ENCODE measurements at places on chromosomes 12 and 14.

DNA sequence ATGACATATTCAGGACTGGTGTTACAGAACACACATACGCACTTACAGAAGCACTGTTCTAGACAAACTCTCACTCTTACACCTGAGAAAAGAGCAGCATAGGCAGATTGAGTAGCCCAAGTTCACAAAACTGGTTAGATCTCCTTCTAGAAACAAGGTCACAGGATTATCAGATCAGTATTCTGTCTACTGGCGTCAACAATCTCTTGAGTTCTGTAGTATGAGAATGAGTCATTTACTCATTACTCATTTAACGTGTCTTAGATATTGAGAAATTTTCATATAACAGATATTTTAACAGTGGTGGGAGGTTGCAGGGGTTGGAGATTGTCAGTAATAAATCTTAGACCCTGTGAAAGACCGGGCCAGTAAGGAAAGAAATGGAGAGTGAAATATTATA lies 2.8 kb upstream of the TSPAN8 start:
- DNase-seq, result no peak

GRCh38 chr14:95104911-95105310 lies 52.4 kb downstream of the DICER1 start:
- no peak for DNase-seq

DNA sequence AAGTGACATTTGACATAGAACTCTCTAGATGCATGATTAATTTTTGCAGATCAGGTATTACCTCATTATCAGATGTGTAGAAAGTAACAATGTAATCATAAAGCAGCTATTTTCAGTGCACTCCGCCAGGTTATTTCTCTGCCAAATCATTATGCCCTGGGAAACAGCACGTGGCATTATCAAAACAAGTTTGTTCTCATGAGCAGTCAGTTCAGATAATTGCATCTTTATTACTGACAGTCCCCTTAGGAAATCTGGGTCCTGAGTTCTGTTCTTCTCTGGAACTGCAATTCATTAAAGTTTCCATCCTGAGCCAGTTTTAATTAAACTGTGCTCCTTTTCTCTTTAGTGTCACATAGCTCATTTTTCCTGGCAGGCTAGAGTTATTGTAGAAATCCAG lies 94.7 kb upstream of the KRR1 start:
- no peak for DNase-seq

- peak; percentile 49 for DNase-seq
Observed at GRCh38 chr14:105419195-105420091, at the start of gene MTA1. MTA1 (plus strand) TSS chr14:105419827; CDS start chr14:105420036, 209 bp downstream.

GRCh38 chr14:28407031-28407825 lies 359.4 kb upstream of the FOXG1 start:
- no peak for DNase-seq

DNA sequence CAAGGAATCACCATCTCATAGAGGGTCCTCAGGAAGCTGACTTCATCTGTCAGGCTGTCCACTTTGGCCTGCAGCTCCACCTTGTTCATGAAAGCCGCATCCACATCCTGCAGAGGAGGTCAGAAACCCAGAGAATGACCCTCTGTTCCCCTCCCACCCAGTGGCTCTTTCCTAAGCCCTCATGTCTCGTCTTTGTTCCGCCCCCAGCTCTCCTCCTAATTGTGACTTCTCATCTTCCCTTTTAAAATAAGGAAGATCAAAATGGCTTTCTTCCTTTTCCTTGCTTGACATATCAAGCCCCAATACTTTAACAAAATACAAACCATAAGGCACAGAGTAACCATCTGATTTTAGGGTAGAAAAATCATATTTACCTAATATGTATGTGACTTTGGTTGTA lies 4.4 kb downstream of the KRT76 start:
- no peak for DNase-seq

- no peak for DNase-seq
Observed at GRCh38 chr12:118436002-118436730, 59.8 kb downstream of the SUDS3 start.

- DNase-seq, result peak; percentile 19
Observed at GRCh38 chr12:41521872-41522379, 333.8 kb downstream of the PDZRN4 start.

DNA sequence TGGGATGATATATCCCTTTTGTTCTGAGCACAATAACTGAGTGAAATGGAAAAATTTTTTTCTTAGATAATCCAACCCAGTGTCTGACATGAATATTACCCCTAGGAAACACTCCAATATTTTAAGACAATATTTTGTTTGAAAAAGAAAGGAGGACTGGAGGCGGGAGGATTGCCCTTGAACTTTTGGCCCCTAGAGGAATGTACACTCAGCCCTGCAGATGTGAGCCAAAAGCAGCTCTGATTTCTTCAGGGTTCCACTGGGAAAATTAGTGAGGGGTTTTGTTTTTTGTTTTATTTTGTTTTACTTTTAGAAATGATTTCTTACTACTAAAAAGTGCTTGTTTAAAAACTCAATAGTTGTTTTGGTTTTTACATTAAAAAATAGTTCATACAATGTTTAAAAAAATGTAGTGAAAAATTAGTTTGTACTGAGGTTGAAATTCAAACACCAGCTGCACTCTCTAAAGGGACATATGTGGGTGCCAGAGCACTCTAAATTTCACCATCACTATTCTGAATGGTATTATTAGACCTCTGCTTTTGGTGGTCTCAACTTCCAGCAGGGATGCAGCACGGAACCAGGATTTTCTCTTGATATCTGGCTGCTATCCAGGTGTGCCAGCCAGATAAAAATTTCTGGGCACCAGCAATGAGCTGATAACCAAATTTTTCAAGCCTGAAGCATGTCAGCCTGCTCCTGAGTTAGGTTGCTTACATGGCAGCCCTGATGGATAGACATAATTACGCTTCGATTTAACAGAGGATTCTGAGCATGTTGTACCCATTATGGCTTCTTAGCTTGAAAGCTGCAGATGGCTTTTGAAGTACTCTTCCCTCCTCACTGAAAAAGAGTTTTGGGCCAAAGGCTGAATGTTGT lies 141.9 kb downstream of the ANO6 start:
- DNase-seq, result no peak
